CD8-positive, alpha-beta T cell (primary cell): ENCODE measurements at places on chromosomes 11 and 22.

DNA sequence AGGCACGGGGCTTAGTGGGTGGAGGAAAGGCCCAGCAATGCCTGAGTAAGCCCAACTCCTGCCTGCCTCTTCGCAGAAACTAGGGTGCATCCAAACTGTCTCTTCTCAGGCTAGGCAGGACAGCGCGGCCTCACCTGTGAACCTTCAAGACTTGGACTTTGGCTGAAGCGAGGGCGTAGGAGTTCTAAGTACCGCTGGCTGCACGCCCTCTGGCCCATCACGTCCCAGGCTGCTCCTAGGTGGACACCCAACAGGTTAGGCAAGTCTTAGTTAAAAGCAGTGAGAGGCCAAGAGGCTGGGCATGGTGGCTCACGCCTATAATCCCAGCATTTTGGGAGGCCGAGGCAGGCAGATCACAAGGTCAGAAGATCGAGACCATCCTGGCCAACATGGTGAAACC, 1.8 kb upstream of the DDB2 start:
- no peak for DNase-seq

DNA sequence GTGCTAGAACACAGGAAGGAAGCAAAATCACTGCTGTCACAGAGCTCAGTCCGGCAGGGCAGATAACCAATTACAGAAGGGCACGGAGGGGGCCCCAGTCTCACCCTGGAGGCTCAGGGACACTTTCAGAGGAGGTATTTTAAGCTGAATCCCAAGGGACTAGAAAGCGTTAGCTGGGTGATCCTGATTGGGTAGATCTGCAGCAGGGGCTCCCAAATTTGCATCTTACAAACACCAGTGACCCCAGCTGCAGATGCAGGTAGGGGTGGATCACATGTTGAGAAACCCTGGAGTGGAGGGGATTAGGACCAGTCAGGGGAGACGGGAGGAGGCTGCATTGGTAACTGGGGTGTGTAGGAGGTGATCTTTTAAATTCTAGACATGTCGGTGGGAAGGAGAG, 91.4 kb downstream of the CSNK2A3 start:
- DNase-seq: no peak

DNA sequence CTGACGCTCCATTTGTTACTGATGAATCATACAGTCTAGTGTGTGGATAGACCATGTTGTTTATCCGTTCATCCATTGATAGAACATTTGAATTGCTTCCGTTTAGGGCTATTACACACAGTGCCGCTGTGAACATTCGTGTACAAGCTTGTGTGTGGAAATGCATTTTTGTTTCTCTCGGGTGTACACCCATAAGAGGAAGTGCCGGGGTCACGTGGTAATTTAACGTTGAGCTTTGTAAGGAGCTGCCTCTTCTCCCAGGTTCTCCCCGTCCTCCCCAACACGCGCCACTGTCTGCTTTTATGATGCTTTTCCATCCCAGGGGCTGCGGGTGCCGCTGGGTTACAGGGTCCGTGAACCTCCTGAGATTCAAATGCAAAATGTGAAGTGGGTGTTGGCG, 142.3 kb downstream of the IGLL1 start:
- DNase-seq: no peak

- DNase-seq: no peak
Measured at GRCh38 chr11:2672553-2673249, 27.1 kb downstream of the KCNQ1OT1 start.

GRCh38 chr11:126638648-126639047, 283.2 kb downstream of the ST3GAL4 start:
- DNase-seq: no peak

- no peak for DNase-seq
Measured at GRCh38 chr11:7278314-7278917, 26.7 kb downstream of the SYT9 start.

GRCh38 chr11:126718276-126718675, 282.3 kb downstream of the KIRREL3 start:
- DNase-seq: no peak

DNA sequence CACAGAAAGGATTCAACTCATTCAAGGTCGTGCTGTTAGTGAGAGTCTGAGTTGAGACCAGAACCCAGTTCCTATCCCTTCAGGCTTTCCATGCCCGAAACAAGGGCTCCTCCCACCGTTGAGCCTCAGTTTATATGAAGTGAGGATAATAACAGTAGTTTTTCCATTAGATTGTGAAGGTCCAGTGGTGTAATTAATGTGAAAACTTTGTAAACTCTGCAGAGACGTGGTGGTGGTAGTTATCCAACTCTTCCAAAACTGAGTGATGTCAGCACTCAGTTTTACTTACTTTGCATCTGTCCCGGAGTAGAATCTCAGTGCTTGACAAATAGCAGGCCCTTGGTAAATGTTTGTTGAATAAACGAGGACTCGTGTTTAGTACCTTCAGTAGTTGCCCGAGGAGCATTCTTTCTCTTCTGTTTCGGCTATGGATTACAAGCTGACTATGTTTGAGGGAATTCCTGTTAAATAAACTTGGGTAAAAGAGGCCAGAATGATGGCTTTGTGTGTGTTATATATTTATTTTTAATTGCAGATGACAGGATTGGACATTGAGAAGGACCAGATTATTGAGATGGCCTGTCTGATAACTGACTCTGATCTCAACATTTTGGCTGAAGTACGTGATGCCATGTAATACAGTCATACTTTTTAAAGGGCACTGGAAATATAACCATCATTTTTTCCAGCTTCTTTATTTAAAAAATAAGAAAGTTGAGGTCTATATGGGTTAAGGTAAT, 1.0 kb downstream of the REXO2 start:
- DNase-seq: no peak

DNA sequence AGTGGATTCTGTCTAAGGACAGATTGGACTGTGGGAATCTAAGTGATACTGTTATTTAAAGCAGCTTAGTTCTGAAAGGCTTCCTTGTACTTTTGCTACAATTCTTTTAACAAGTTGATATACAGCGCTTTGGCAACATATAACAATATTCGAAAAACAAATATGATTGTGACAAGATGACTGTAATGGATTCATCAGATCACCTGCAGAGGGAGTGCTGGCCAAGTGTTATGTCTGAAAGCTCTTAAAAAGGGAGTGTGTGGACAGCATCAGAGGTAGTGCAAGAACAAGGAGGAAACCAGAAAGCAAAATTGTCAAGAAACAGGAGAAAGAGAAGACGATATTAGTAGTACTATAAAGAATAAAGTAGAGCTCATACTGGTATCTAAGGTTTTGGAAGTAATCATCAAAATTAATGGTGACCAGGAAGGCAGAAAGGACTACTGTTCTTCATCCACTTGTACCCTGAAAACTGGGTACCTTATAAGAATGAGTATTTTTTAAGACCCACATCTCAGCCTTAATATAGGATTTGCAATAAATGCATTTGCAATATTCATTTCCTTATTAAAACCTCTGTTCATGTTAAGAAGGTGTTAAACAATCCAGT, 1112.0 kb upstream of the CCDC90B start:
- DNase-seq: no peak
